ENCODE measurements at places on chromosomes 1 and 21.

- DNase-seq, result no peak
Measured at GRCh38 chr1:3746389-3746829, 5.8 kb upstream of the CCDC27 start.

GRCh38 chr1:1082239-1082775 lies 8.2 kb upstream of the RNF223 start:
- no peak for DNase-seq

GRCh38 chr1:202592146-202592545 lies 118.1 kb downstream of the SYT2 start:
- DNase-seq, result no peak

DNA sequence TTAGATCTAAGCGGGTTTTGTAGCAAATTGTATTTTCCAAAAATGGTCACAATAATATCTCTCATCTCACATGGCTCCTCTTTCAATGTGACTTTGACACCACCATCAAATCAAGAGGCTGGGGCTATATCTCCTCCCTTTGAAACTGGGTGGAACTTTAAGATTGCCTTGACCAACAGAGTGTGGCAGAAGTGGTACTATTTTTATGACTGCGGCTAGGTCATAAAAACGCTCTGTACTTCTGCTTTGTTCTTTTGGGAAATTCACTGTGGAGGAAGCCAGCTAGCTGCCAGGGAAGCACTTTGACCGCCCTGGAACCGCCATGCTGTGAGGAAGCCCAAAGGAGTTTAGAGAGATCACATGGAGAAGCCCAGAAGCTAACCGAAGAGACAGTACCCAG lies 50.7 kb upstream of the ACOT11 start:
- DNase-seq, result no peak

GRCh38 chr1:206058927-206059292 lies 5.9 kb downstream of the RHEX start:
- DNase-seq, result no peak

DNA sequence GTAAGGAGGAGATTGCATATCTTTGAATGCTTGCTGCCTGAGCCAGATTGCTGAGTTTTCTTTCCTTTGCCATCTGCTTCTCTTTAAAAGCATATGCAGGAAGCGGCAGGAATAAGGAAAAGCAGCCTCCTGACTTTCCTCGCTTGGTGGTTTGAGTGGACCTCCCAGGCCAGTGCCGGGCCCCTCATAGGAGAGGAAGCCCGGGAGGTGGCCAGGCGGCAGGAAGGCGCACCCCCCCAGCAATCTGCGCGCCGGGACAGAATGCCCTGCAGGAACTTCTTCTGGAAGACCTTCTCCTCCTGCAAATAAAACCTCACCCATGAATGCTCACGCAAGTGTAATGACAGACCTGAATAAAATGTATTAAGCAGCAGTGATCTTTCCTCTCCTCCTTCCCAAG lies 1.5 kb downstream of the CORT start:
- peak; percentile 28 for DNase-seq

DNA sequence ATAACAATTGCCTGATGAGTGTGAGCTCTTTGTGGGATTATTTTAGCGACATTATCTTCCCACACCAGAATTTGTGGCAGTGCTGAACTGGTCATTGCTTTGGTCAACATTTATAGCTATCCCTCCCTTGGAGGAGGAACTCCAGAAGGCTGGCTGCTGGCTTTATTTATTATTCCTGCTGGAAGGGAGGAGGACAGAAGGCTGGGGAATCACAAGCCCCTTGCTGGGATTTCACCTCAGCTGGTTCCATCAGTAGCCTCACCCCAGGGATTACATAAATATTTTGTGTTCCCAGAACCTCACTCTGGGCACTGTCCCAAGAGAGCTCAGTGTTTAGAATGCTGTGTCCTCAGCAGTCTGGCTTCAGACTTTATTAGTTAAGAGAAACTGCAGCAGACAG lies 102.8 kb upstream of the C1orf21 start:
- DNase-seq, result peak; percentile 59

DNA sequence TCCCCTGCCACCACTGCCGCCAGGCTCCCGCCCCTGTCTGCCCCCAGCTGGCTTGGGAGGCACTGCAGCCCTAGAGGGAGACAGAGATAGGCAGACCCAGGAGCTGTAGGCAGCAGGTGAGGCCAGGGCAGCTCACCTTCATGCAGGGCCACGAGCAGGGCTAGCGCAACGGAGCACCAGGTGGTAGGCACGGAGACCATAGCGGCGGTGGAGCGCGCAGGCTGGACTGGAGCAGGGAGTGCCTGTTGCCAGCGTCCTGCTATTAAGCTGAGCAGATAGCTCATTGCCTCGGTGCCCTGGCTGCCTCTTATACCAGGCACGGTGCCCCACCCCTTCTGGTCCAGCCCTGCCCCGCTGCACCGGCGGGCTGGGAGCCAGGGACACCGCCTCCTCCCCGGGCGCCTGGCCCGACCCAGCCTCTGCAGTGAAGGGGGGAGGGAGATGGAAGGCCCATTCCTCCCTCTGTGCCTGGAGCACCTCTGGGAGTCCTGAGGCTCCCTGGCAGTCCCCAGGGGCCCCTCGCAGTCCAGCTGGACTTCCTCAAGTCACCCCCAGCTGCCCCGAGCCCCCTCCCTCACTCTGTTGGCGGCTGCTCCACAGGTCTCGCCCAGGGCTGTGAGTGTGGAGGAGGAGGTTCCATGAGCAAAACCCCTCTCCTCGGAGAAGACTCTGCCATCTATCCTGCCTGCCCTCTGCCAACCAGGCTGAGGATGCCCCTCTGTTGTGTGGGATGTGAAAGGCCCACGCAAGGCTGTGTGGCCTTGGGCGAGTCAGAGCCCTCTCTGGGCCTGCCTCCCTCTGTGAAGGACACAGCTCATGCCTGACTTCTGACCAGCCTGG lies at the start of gene EDN2:
Gene EDN2 (minus strand): TSS at position 282 of the 840 bp plus-strand sequence. CDS start 82 bp downstream, at position 200.
- DNase-seq, result peak; percentile 95

- DNase-seq, result no peak
Measured at GRCh38 chr1:23344987-23345472, 946 bp upstream of the HNRNPR start.

DNA sequence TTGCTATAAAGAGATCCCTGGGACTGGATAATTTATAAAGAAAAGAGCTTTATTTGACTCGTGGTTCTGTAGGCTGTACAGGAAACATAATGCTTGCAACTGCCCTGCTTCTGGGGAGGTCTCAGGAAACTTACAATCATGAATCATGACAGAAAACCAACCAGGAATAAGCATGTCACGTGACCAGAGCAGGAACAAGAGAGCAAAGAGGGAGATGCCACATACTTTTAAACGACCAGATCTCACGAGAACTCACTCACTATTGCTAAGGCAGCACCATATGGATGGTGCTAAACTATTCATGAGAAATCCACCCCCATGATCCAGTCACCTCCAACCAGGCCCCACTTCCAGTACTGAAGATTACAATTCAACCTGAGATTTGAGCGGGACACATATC lies 49.8 kb upstream of the RCC1 start:
- peak; percentile 28 for DNase-seq

GRCh38 chr1:4652631-4653327 lies 1.6 kb upstream of the AJAP1 start:
- DNase-seq, result peak; percentile 79

GRCh38 chr1:207103892-207104373 lies at the start of gene C4BPA:
C4BPA (plus strand) TSS chr1:207104233; CDS start chr1:207113026, 8,793 bp downstream.
- no peak for DNase-seq

- no peak for DNase-seq
Measured at GRCh38 chr21:41418956-41419680, 6.9 kb upstream of the MX1 start.

DNA sequence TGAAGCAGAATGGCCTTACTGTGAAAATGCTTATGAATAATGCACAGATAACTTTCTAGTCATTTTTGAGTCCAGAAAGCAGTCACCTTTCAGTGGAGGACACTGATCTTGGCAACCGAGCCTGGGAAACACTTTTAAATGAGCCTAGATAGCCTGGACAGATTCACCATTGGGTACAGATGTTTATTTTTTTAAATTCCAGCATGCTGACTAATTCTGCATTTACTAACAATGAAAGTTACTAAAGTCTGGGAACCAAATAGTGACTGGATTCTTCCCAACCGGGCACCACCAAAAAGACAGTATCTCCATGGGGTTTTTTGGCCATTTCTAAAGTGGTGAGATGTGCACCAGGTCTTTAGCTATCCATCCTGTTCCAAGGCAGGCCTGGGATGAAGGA lies 3.3 kb upstream of the FMOD start:
- DNase-seq, result no peak

- no peak for DNase-seq
Measured at GRCh38 chr1:172697534-172698002, 38.7 kb downstream of the FASLG start.

GRCh38 chr1:109133815-109134214 lies 19.9 kb downstream of the ELAPOR1 start:
- DNase-seq, result no peak

- DNase-seq, result no peak
Measured at GRCh38 chr1:198694542-198694941, 55.7 kb downstream of the PTPRC start.

DNA sequence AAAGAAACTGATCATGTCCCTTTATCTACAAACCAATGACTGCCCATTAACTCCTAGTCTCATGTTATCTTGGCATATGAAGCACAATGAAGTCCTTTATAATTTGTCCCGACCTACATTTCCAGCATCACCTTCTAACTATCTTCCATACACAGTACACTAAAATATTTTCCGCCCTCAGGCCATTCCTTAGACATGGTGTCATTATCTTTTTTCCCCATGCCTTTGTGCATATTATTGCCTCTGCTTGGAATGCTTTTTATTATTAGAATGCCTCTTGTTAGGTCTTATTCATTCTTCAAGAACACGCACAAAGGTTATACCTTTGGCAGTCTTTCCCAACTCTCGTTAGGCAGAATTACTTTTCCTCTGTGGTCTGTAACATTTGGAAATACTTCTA lies 39.6 kb downstream of the ATG4C start:
- DNase-seq, result no peak

DNA sequence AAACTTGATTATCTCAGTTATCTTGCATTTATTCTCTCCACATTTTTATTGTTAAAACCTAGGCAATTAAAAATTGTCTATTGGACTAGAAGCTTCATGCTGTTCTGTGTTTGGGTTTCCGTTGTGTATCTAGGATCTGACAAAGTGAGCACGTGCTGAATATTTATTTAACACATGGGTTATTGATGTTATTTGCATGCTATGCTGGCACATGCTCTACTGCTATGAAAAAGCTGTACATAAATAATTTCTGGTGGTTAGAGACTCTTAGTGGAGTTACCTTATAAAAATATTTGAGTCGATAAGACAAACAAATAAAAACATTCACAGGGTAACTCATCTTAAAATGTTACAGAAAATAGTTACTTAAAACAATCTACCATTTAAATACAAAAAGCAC lies 1769.7 kb downstream of the MRPL39 start:
- DNase-seq, result no peak

DNA sequence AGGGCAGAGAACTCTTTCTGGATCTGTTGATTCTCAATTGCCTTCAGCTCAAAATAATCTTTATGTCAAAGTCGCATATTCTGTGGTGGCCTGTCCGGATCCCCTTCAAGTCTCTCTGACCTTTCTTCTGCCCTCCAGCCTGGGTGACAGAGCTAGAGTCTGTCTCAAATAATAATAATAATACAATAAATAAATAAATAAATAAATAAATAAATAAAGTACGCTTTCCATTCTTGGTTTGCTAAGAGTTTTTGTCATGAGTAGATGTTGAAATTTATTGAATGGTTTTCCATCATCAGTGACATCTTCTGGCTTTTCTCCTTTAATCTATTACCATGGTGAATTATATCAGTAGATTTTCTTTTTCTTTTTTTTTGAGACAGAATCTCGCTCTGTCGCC lies 30.7 kb downstream of the ERRFI1 start:
- no peak for DNase-seq

GRCh38 chr1:182968836-182969734 lies 16.1 kb upstream of the SHCBP1L start:
- DNase-seq, result peak; percentile 27

GRCh38 chr1:164659621-164660411 lies 100.8 kb downstream of the PBX1 start:
- peak; percentile 56 for DNase-seq

DNA sequence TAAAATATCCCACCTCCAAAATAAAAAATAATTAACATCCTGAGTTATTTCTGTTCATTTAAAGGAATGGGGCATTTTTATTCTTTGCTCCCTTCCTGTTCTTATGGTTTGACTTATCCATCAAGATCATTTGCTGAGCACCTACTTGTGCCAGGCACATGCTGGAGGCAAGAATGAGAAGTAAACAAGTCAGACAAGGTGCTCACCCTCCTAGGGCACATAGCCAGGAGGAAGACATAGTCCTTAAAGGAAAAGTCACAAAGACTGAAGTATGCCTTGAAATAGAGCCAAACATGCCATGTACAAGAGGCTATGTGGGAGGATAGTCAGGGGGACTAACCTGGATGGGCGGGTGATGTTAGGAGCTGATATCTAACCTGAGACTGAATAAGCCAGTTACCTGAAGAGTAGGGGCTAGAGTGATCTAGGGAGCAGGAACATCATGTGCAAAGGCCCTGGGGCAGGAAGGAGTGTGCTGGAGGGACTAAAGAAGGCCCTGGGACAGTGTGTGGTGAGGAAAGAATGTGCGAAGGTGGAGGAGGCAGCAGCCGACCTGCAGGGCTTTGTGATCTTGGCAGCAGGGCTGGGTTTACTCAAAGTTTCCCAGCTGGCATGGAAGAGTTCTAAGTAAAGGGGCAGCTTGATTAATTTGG lies 233.5 kb downstream of the MATN1 start:
- DNase-seq, result no peak

DNA sequence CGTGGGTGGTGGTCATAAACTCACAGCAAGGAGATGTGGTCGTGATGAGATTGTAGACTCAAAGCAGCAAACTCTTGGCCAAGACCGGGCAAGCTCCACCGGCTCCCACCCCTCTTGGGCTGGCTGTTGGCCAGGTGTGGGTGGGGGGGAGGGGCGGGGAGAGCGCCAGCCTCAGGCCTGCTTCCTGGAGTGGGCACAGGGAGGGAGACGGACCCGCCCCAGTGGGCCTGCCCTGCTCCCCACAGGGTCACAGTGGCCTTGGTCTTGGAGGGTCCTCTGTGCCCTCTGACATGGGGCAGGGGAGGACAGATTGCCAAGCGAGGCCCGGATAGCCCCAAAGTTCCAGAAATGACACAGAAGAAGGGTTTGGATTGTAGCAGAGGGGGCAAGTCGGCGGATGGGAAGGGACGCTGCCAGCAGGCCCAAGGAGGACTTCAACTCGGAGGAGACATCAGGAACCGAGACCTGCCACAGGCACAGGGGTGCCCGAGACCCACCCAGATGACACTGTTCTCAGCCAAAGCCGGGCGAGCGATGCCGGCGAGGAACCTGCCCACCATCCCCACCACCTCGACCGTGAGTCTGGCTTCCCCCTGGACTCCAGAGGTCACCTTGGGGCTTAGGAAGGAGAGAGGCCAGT lies 85.4 kb upstream of the ACTRT2 start:
- no peak for DNase-seq

- no peak for DNase-seq
Measured at GRCh38 chr1:11963622-11964021, 16.6 kb upstream of the MFN2 start.

DNA sequence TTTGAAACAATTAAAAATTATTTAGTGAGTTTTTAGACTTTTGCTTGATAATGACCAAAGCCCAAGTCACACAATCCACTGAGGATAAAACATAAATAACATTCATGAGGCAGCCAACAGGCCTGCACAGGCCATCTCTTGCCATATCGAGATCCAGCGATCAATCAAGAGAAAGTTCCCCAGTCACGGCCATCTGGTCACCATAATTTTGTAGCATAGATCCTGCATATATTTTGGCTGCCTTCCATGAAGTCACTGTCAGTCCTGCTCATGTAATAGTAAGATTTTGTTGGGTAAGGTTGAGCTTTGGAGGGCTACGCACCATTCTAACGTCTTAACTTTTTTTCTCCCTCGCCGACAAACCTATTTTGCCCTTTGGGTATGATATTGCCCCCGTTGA lies 17.5 kb downstream of the KPNA6 start:
- no peak for DNase-seq
